Activated gamma-delta T cell treated with Interleukin-2 at 50 U/mL for 16 hours (primary cell): ENCODE measurements at places on chromosomes 11 and 22.

- DNase-seq: no peak
These were observed 7.0 kb downstream of the GTF2H1 start for GRCh38 chr11:18329196-18329870.

DNA sequence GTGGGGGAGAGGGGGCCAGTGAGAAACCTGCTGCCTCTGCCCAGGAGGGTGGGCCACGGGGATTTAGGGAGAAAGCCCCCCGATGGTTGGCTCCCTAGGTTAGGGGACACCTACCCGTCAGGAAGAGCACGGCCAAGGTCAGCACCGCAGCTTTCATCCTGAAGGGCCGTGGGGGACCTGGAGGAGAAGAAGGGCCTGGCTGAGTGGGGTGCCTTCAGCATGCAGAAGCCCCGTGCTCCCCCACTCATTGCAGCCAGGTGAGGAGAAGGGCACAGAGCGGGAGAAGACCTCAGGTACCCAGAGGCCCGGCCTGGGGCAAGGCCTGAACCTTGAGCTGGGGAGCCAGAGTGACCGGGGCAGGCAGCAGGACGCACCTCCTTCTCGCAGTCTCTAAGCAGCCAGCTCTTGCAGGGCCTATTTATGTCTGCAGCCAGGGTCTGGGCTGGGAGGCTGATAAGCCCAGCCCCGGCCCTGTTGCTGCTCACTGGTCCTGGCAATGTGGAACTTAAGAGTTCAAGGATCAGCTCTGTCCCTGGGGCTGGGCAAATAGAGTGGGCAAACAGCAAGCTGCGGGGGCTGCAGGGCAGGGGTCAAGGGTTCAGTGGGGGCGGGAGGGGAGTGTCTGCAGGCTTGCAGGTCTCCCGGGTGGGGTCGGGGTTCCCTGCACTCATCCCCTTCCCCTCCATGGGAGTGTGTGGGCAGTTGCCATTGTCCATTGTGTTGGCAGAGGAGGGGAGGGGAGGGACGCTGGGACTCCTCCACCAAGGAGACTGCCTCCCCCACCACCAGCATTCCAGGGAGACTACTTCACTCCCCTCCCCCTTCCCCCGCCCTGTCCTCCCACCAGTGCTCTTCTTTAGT lies at the start of gene APOA1:
TSS of gene APOA1 (minus strand) at position 392 of the 861 bp plus-strand sequence. CDS start at position 157, 235 bp downstream.
- no peak for DNase-seq

- DNase-seq: no peak
These were observed 43.3 kb downstream of the MYEOV start for GRCh38 chr11:69337211-69337721.

DNA sequence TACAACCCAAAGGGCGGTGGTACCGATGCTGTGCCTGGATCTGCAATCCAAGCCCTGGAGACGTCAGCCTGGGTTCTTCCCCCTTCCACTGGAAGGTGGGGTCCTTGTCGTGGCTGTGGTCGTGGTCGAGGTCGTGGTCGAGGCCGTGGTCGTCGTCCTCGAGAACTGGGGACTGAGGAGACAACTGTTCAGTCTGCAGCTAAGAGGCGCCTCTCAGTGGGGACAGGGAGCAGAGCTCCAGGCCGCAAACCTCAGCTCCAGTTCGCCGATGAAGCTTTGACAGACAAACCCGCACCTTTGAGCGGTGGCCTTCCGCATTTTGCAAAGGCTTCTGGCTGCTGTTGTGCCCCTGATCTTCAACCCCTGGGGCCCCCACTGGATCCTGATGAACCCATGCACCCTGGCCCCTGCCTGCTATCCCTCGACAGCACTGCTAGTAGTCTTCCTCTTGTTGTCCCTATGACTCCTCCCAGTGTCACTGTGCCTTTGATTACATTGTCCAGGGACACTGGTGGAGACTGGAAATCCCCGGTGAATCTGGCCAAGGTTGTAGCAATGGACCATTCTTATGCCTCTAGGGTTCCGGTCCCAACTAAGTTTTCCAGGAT lies 1.5 kb downstream of the KDM4F start:
- no peak for DNase-seq

- no peak for DNase-seq
These were observed 624.5 kb downstream of the OPCML start for GRCh38 chr11:132907651-132908413.

DNA sequence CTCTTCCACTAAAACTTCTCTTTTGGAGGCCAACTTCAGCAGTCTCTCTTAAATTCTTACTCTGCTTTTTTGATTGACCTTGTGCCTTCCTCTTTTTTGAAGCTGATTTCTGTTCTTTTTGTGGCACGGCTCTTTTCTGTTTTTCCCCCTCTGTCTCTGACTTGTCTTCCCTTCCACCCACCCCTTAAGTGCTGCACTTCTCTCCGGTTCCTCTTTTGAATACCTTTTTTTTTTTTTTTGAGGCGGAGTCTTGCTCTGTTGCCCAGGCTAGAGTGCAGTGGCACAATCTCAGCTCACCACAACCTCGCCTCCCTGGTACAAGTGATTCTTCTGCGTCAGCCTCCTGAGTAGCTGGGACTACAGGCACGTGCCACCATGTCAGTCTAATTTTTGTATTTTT lies 211.9 kb downstream of the BLID start:
- no peak for DNase-seq

DNA sequence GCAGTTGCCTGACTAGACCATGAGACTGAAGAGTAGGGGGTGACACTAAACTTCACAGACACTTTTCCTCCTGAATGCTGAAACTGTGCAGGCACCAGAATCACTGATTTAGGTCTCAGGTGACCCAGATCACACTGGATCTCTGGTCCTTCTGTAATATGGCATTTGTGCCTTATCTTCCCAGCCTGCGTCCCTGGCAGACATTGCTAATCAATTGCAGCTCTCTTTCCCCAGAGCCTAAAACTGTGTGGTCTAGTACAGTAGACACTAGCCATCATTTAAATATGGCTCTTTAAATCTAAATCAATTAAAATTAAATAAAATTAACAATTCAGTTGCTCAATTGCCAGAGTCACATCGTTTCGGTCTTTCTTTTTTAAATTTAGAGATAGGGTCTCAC lies 17.8 kb upstream of the MYEOV start:
- no peak for DNase-seq

DNA sequence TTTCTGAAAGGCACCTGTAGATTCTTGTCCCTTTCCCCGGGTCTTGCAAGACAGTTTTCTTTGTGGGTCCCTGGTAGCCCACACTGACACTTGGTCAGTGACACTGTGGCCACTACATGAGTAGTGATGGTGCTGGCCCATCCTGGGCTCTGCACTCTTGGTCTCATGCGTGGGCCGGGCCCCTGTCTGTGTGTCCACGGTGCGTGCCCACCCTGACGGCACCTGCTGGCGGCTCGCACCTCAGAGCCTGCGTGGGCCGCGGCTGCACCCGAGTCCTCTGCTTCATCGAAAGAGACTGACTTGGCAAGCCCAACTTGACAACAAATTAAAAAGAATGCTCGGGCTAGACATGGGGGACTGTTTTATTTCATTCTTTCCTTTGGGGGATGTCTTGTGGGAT lies 37.5 kb downstream of the ADAMTS15 start:
- no peak for DNase-seq

- no peak for DNase-seq
These were observed 8.8 kb downstream of the ZBTB16 start for GRCh38 chr11:114068327-114068726.

GRCh38 chr22:27499121-27499520 lies 302.4 kb downstream of the MN1 start:
- DNase-seq: no peak

GRCh38 chr11:3995949-3996554 lies 98.5 kb upstream of the RRM1 start:
- no peak for DNase-seq

DNA sequence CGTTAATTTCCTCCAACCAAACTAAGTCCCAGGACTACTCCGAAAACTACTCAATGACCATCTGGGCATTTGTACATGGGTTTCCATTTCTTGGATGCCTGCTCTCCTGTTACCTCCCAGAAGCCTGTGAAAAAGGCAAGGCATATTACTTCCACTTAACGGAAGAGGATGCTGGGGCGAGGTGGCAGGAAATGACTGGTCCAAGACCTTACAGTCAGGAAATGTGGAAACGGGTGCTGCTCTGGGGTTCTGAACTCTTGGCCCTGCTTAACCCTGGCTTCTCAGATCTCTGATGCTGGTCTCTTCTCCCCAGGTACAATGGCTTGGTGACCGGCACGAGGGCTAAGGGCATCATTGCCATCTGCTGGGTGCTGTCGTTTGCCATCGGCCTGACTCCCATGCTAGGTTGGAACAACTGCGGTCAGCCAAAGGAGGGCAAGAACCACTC lies 12.9 kb downstream of the ADORA2A start:
- DNase-seq: no peak

GRCh38 chr11:6414874-6415328 lies 4.0 kb downstream of the APBB1 start:
- DNase-seq: no peak

DNA sequence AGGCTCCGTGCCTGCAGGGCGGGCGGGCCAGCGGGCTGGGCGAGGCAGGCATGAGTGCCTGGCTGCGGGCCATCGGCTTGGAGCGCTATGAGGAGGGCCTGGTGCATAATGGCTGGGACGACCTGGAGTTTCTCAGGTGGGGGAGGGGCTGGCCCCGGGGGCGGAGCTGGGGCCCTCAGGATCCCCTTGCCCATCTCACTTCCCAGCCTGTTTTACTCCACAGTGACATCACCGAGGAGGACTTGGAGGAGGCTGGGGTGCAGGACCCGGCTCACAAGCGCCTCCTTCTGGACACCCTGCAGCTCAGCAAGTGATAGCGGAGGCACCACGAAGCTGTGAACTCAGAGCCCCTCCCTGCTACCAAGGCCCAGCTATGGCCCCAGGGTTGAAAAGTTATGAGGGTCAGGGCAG lies 5.9 kb downstream of the PHOX2A start:
- peak; percentile 25 for DNase-seq

DNA sequence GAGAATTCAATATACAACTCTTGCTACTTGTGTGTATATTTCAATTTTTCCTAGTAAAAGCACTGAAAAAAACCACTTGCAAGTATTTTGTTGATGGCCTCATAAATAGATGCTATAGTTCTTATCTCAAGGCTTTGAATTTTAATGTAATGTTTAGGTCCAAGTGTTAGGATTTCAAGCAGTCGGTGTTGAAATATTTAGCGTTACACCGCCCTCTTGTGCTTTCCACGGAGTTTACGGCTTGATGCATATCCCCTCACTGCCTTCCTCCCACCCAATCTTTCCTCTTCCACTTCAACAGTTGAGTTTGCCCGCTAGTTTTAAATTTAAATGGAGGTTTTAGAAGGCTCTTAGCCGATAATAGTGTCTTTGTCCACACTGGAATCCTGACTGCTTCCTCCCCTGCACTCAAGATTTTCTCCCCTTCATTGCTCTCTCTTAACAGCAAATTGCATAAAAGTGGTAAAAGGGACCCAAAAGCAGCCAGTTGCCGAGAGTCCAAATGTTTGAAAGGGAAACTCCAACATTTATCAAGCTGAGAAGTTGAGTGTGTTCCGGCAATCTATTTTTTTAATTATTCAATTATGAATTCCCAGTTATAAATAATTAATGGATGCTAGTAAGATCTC lies 25.9 kb upstream of the HTATIP2 start:
- DNase-seq: no peak

GRCh38 chr22:32327066-32327465 lies 30.6 kb upstream of the RFPL3 start:
- DNase-seq: no peak

GRCh38 chr11:130078080-130078479 lies 8.4 kb downstream of the APLP2 start:
- no peak for DNase-seq

- DNase-seq: no peak
These were observed 457.1 kb upstream of the TENM4 start for GRCh38 chr11:79897896-79898295.

- no peak for DNase-seq
These were observed 3.9 kb upstream of the TRAF6 start for GRCh38 chr11:36513965-36514364.

DNA sequence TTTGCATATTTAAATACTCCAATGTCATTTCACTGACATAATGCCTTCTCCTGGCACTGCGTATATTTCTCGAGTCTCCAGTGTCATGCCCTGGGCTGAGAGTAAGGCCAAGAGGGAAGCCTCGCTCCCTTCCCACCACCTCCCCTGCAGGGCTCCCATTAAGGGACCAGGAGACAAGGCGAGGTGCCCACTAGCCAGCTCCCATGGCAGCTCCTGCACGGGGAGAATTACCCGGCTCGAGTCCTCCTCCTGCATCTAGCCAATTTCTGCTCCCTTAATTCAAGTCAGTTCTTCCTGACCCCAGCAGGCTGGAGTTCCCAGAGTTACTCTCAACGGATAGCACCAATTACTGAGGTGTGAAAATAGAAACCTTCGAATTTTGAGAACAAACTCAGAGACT lies 31.9 kb downstream of the OPCML start:
- DNase-seq: no peak

DNA sequence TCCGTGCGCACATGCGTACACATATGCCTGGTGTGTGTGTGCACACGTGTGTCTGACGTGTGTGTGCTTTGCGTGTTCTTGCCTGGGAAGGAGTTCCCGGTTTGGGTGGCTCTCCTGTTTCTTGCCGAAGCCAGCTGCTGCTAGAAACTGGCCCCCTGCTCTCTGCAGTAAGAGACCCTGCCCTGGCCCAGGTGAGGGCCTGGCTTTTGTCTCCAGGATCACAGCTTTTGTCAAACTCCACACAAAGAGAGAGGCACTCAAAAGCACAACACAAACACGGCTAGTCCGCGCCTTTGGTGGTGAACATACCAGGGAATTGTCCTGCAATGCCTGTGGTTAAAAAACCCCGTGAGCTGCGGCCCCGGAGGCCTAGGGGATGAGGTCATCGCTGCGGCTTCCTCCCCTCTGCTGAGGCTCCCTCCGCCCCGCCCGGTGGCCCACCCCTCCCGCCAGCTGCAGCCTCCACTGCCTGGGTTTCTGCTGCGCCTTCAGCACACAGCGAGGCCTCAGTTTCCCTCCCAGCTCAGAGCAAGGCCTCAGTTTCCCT lies 88.9 kb downstream of the KCNQ1 start:
- DNase-seq: peak; percentile 50

GRCh38 chr11:3808861-3809623 lies 682 bp downstream of the PGAP2 start:
- DNase-seq: peak; percentile 42

DNA sequence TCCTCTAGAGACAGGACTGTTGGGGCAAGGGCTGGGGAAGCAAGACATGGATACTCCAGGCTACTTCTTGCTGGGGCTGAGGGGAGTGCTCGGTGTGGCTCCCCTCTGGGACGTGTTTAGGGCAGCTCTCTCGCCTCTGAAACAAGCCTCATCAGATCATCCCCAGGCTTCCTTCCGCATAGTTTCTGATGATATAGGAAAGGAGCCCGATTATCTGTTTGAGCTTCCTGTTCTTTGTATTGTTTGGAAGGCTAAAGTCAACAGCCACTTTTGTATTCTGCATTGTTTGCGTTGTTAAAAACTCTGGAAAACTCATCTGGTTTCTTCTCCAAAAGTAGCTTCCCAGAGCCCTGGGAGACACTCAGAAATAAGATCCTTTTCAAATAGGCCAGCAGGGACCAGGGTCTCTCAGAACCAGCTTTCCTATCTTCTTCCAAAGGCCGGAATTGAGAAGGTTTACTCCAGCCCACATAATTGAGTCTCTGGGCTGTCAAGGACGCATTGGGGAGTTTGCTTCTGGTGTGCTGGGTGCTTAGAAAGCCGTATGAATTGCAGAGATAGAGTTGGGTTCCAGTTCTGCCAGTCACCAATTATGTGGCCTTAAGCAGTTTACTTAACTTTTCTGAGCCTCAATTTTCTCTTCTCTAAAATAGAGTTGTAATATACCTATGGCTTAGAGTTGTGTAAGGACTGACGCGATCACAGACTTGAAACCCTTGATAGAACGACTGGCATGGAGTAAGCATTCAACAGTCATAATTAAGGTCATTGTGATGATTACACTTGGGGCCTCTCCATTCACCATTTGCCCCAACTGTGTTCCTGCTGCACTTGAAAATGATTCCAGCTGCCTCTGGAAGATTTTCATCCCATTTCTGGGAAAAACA lies 19.1 kb downstream of the CD44 start:
- no peak for DNase-seq

GRCh38 chr22:50247748-50248147 lies 2.9 kb upstream of the TUBGCP6 start:
- no peak for DNase-seq
